ENCODE measurements at places on chromosomes 3 and 15.

- no peak for DNase-seq
Measured at GRCh38 chr3:185316740-185317412, 46.1 kb upstream of the MAP3K13 start.

GRCh38 chr15:41919954-41920538 is 26.2 kb upstream of the SPTBN5 start:
- no peak for DNase-seq

- no peak for DNase-seq
Measured at GRCh38 chr15:67068710-67069400, 3.5 kb downstream of the SMAD3 start.

- no peak for DNase-seq
Measured at GRCh38 chr3:125300416-125300815, 74.7 kb downstream of the ZNF148 start.

- DNase-seq: no peak
Measured at GRCh38 chr3:69462826-69463100, 76.9 kb upstream of the FRMD4B start.

DNA sequence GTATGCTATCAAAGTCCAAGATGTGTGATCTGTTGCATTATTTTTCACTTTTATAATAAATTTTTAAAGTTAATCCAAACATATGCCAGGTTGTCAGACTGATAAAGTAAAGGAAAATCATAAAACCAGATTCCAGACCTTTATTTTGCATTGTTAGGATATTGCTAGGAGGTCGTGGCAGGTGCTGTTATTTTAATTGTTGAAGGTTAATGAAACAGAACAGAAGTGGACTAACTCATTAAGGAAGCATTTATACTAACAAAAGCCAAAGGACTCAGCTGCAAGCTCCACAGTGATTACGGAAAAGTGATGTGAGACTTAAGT is 63.1 kb downstream of the DCLK3 start:
- no peak for DNase-seq

- peak; percentile 22 for DNase-seq
Measured at GRCh38 chr3:48952510-48953118, 34.0 kb downstream of the ARIH2 start.

GRCh38 chr3:43505351-43505750 is 116.5 kb downstream of the ANO10 start:
- DNase-seq: no peak

GRCh38 chr3:172125963-172126457 is 86.6 kb downstream of the FNDC3B start:
- peak; percentile 44 for DNase-seq

- DNase-seq: no peak
Measured at GRCh38 chr3:64080616-64081234, 57.4 kb upstream of the PSMD6 start.

- peak; percentile 49 for DNase-seq
Measured at GRCh38 chr3:179971280-179971679, 65.5 kb downstream of the PEX5L start.

DNA sequence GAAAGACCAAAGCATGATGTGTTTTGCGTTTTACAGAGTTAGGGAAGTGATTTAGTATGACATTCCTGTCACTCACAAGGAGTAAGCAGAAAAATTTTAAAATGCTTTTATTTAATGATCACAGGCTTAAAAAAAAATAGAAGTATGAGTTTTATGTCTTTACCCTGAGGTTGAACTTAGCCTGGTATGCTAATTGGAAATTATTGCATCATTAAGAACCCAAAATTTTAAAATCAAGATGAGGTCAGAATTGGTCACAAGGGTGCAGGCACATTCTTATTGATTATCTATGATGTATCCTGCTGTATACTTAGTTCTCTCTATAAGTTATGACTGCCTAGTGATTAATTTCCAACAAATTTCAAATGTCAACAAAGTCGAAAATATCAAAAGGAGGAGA is 585.6 kb upstream of the ALCAM start:
- DNase-seq: no peak

DNA sequence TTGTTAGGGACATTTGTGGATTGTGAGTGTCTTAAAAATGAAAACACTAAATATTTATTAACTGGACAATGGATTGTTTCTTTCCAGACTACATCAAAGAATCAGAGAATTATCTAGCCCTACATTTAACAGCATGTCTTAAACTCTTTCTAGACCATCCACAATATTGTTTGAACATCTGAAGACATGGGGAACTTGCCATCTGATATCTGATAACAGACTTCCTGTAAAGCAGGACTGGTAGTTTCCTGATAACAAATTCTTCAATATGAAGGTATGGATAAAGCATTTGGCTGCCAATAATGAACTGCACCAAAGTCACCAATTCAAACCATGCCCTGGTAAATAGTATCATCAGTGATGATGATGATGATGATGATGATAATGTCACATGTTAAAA is 26.2 kb upstream of the HACD2 start:
- DNase-seq: no peak

- DNase-seq: no peak
Measured at GRCh38 chr15:46177219-46177618, 542.4 kb downstream of the SQOR start.

- no peak for DNase-seq
Measured at GRCh38 chr15:56892659-56893363, 25.6 kb upstream of the TCF12 start.

- no peak for DNase-seq
Measured at GRCh38 chr3:125294411-125294810, 80.7 kb downstream of the ZNF148 start.

GRCh38 chr3:98057631-98058030 is 22.5 kb upstream of the GABRR3 start:
- DNase-seq: no peak

DNA sequence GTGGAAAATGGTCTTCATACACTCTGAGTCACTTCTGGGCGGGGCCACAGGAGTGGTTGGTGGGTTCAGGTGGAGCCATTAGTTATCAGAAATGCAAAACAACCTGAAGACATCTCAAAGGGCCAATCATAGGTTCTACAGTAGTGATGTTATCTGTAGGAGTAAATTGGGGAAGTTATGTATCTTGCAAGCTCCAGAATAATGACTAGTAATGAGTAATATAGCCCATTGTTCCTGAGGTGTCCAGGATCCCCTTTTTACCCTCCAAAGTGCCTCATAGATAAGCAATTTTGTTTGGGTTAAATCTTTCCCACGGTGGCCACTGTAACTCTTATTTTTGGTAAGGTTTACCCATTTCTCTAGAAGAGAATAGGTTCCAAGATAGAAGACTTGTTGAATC is 91.7 kb downstream of the PIK3R4 start:
- DNase-seq: no peak

- no peak for DNase-seq
Measured at GRCh38 chr3:32794487-32795308, 23.1 kb upstream of the TRIM71 start.

- no peak for DNase-seq
Measured at GRCh38 chr3:27500986-27501385, 16.8 kb upstream of the SLC4A7 start.

GRCh38 chr3:171829841-171830517 is 13.2 kb upstream of the TMEM212 start:
- DNase-seq: peak; percentile 80

DNA sequence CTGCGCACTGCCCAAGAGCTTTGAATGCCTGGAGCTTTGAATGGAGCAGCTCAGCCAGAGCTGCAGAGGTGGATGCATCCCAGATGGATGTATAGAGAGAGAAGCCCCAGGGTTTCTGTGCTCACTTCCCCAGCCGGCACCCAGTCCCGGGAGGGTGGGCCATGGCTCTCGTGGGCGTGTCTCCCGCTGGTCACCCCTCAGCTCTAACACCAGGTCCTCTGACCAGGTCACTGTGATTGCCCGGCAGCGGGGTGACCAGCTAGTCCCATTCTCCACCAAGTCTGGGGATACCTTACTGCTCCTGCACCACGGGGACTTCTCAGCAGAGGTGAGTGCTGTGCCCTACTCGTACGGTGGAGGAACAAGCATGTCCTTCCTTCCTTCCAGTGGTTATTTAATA is 10.7 kb downstream of the TMEM43 start:
- no peak for DNase-seq

DNA sequence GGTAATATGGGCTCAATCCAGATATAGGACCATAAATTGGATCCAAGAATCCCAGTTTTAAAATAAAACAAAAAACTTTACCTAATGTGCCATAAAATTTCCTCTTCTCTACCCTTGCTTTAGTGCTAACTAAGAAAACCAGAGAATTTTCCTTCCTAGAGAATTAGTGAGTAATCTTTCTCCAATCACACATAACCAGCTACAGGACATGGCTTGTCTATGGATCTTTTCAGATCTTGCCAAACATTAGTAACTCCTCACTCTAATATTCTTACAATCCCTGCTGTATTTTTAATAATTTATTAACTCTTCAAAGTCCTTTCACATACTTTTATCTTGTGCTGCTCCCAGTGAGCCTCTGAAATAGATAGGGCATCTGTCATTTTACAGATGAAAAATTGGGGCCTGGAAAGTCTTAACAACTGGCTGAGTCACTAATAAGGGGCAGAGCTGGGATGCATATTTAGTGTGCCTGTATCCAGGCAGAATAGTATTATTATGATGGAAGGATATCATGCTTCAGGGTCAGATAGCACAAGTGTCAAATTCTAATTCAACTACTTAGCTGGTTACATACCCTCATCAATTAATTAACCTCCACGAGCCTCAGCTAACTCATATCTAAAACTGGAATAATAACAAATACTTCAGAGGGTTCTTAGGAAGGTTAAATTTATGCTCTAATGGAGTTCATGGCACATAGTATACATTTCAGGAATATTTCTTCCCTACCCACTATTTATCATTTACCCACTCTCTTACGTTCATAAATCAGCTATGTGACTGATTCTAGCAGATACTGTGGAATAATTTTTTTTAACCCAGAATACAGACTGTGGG is 5.6 kb downstream of the ZBED2 start:
- no peak for DNase-seq

GRCh38 chr15:37111427-37111717 is 11.0 kb upstream of the MEIS2 start:
- DNase-seq: no peak

DNA sequence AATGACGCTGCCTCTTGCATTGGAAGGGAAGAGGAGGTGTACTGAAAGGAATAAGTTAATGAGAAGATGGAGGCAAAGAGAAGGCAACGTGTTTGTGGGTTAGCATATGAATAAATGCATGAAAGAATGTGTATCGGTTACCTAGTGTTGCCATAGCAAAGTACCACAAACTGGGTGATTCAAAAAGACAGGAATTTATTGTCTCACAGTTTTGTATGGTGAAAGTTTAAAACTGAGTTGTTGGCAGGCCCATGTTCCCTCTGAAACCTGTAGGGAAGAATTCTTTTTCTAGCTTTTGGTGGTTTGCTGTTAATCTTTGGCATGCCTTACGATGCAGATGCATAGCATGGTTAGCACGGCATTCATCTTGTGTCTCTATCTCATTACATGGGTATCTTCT is 729.9 kb downstream of the MECOM start:
- no peak for DNase-seq

- DNase-seq: no peak
Measured at GRCh38 chr15:65354835-65355172, 23.0 kb downstream of the IGDCC3 start.

GRCh38 chr15:88615303-88616107 is 5.6 kb upstream of the AEN start:
- no peak for DNase-seq

- DNase-seq: no peak
Measured at GRCh38 chr3:44412365-44412764, 65.1 kb downstream of the ZNF445 start.

GRCh38 chr3:112651516-112651915 is 10.6 kb upstream of the CCDC80 start:
- DNase-seq: no peak

DNA sequence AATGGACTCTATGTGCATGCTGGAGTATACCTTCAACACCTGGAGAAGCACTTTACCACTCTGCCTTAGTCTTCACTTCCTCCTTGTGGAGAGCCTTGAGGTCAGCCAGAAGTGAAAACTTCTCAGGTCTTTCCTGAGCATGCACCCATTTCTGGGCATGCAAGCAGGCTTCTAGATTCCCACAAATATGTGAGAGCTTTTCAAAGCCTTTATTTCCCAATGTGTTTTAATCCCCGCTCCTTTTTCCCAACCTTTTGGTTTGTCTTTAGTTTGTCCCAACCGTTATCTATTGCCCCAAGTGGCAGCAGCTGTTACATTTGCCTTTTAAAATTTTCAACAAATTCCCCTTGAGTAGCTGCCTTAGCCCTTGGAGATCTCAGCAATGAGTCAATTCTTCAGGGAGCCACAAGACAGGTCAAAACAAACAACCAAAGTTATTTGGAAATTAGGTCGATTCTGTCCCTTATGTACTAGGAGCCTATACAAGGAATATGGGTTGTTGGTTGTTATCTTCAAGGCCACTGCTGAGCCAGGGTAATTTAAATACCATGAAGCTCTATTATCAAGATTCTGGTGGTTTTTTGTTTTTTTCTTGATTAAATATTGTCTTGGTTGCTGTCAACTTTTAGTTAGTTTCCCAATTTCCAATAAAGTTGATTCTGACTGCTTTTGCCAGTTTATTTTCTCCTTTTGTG is 44.4 kb downstream of the LSM3 start:
- DNase-seq: no peak

DNA sequence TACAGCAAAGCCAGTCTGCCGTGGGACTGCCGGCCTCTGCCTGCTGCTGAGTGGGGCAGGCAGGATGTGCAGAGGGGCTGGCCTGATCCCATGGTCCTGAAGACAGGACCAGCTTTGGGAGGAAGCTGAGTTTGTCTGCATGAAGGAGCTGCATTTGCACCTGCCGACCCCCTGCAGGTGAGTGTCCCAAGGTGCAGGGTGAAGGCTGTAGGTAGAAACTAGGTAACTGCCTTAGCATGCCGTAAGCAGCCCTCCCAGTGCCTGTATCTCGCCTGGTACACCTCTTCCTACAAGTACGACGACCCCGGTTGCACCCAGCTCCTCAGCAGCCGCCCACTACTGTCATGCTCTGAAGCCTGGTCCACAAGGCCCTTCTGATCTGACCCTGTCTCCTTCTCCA is 34.9 kb downstream of the AMOTL2 start:
- DNase-seq: no peak

DNA sequence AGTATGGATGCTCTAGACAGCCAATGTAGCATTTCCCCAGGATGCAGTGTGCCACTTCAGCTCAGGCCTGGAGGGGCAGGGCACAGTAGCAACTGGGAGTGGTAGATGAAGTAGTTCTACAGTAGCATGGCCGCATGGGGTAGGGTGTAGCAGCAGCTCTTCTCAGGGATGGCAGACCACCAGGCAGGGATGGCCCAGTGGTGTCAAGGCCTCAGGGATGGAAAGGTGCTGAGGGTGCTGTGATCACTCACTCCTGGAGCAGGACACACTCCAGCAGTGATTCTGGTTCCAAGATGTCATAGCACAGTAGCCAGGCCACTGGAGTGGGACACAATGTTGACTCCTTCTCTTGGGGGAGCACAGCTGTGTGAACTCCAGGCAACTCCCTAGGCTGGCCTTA is 210.9 kb upstream of the LYSMD4 start:
- no peak for DNase-seq

Data from Ammon's horn (tissue), 1 donor.